ENCODE measurements at places on chromosomes 4 and X.

GRCh38 chr4:15778289-15779241 is at the start of gene CD38:
TSS of gene CD38 (plus strand) at chr4:15778328. CDS start at chr4:15778415, 87 bp downstream.
- DNase-seq: peak; percentile 62

DNA sequence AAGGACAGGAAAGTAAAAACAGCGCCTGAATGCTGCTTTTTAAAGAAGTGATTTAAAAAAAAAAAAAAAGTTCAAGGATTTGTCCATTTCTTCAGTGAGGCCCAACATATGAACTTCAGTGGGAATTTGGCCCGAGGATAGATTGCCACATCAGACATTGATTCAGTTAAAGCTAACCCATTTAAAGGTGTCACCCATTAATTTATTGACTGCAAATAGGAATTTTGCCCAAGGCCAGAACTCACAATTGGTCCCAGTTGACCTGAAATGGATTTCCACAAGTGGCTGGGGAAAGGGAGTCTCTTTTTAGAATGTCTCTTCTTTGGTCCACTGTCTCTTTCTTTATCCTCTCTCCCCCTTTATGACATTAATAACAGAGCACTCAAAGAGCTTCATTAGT is 86.5 kb upstream of the RPL34 start:
- DNase-seq: no peak

GRCh38 chr4:134544303-134544770 is 342.7 kb upstream of the PABPC4L start:
- no peak for DNase-seq

GRCh38 chrX:100584611-100585010 is at the start of gene TNMD:
TSS of gene TNMD (plus strand) at chrX:100584936. CDS start at chrX:100585019, 83 bp downstream.
- no peak for DNase-seq

DNA sequence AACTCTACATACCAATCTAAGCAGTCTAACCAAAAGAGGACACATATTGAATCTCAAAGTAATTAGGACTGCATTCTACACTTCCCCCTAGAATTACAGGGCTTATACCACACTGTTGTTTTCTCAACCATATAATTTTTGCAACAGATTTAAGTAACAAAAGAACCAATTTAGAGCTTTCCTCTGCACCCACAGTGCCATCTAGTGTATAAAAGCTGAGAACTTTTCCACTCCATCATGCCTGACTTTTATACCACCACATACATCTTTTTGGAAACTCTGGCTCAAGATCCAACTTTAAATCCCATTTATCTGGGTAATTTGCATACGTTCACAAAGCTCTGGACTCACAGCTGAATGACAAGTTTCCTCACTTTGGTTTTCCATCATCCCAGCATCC is 99.5 kb downstream of the EFHC2 start:
- DNase-seq: no peak

GRCh38 chrX:10636337-10636736 is 16.0 kb upstream of the MID1 start:
- no peak for DNase-seq

GRCh38 chrX:65537229-65537628 is 2.6 kb upstream of the LAS1L start:
- DNase-seq: no peak

- DNase-seq: no peak
These were observed 775 bp downstream of the GRPEL1 start for GRCh38 chr4:7067126-7067451.

DNA sequence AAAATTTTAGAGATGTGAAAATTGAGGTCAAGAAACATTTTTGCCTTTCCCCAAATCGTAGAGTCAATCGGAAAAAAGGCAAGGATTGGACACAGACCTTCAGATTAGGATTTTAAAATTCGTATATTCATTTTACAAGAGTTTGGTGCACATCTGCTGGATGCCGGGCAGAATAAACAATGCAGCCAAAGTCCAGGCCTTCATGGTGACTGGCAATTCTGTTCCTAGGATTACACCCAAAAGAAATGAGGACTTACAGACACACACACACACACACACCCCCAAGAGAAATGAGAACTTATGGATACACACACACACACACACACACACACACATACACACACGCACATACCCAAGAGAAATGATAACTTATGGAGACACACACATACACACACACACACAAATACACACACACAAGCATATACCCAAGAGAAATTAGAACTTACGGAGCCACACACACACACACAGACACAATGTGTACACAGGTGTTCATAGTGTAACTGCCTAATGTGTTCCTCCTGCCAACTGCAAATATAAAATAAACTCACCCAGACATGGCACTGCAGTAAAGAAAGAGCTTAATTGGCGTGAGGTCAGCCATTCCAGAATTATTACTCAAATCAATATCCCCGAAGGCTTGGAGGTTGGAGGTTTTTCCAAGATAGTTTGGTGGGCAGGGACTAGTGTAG is 165.7 kb upstream of the STS start:
- no peak for DNase-seq

GRCh38 chr4:139919521-139919920 is 234.5 kb downstream of the MAML3 start:
- DNase-seq: no peak

- no peak for DNase-seq
These were observed 21.9 kb upstream of the ADH4 start for GRCh38 chr4:99165978-99166377.

GRCh38 chr4:140662082-140662869 is 93.5 kb upstream of the UCP1 start:
- no peak for DNase-seq

DNA sequence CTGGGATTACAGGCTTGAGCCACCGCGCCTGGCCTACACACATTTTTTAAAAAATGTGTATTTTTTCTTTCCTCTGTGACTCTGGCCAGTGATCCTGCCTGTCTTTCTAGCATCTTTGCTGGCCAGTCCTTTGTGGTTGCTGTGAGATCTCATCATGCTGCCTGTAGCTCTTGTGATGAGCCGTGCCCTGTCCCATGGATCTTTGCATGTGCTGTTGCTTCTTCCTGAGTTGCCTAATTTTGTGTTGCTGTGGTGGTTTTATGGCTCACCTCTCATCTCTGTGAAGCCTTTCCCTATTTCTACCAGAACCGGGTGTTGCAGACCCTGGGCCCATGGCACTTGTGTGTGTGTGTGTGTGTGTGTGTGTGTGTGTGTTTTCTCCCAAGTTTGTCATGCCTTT is 8.3 kb downstream of the NSD2 start:
- DNase-seq: no peak

- DNase-seq: no peak
These were observed 4.1 kb upstream of the CSF2RA start for GRCh38 chrX:1264556-1264955.

- DNase-seq: no peak
These were observed 257.6 kb upstream of the DDX53 start for GRCh38 chrX:22742174-22742573.

DNA sequence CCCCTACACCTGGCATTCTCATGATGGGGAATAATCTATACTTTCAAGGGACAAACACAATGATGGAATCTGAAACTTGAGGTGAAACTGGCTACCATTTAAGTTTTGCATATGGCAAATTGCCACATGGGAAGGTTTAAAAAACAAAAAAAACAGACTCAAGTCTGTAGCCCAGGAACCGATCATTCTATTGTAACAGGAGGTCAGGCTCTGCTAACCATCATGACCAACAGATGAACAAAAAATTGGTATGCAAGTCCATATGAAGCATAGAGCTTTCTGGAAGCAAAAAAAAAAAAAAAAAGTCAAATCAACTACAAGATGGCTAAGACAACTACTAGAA is 594.3 kb upstream of the DIPK2B start:
- DNase-seq: no peak

- no peak for DNase-seq
These were observed 35.3 kb downstream of the CXCL1 start for GRCh38 chr4:73904491-73904890.

DNA sequence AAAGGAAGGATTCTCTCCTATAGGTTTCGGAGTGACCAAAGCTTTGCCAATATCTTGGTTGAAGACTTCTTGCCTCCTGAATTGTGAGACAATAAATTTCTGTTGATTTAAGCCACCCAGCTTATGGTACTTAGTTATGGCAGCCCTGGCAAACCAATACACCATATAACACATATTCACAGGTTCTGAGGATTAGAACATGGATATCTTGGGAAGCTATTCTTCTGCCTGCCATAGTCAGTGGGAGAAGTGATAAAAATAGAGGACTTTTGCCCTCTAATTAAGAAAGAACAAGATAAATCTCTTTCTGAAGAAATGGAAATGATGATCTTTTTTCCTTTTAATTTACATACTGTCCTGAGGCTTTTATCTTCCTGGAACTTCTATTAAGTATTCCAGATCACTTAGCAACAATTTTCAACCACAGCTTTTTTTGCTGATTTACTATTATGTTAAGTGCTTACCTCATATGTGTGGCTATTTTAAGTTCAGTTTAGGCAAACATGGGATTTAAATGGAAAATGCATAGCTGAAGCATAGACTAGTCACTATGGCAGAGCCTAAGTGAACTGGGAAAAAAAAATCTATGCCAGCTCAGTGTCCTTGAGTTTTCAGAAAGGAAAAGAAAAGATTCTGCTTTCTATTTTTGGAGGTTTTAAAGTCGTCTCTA is 381.7 kb downstream of the STPG2 start:
- DNase-seq: no peak

GRCh38 chr4:159516556-159517140 is 413.8 kb downstream of the RAPGEF2 start:
- DNase-seq: no peak

DNA sequence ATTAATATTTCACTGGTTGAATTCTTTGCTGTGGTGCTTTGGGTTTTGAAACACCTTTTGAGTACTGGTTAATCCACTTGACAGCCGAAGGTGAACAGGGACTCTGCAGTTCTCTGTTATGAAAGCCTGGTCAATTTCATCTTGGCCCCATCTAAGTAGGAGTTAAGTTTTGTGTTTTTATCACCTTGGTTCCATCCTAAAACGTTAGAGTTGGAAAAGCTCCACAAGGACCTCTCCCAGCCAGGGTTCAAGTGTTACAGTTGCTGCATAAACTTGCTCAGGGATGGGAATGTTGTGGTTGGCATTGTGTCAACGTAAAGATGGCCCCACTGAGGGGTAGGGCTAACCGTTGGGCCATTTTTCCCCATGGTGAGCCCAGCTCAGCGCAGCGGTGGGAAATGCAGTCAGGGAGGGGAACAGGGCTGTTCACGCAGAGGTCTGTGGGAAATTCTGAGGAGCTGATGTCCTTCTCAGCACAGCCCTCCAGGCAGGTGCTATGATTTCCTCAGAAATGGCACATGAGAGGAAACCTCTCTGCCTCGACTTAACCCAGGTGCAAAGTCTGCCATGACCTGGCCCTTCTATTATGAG is 188.7 kb downstream of the STIM2 start:
- DNase-seq: no peak

DNA sequence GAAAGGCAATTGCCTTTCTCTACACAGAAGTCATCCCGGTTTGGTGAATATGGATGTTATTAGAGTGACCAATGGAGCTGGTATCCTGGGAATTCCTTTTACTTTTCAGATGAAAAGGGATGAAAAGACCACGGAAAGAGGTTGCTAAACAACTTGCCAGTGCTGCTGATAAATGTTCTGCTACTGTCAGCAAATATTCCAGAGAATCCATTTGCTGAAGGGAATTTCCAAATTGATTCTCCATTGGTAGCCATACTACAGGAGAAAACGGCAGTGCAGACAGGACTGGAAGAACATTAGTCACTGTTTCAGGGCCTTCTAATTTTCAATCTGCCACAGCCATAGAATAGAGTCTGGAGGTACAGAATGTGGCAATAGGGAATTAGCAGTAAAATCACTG is 451.5 kb downstream of the PCDH11X start:
- DNase-seq: no peak

DNA sequence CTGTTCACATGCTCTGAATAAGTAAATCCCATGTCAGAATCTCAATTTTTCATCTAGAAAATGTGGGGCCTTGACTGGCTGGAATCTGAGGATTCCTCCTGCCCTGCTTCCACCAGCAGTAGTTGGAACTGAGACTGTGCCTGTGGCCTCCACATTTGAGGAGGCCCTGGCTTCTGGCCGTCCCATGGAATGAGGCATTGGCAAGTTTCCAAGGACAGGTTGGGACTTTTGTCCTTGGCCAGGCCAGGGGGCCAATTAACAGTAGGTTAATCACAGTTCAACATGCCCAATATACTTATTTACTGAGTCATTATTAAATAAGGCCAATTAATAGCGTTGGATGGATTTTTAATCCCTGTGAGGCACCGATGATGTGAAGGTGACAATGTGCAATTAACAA is 50.2 kb upstream of the GABRE start:
- DNase-seq: no peak

- DNase-seq: no peak
These were observed 807.4 kb downstream of the FSTL5 start for GRCh38 chr4:161356351-161356750.

- DNase-seq: no peak
These were observed at the start of gene F11 for GRCh38 chr4:186265683-186266652. TSS of gene F11 (plus strand) at chr4:186266189. CDS start at chr4:186267137, 948 bp downstream.

- peak; percentile 24 for DNase-seq
These were observed 25.1 kb upstream of the JAKMIP1 start for GRCh38 chr4:6225469-6225868.

DNA sequence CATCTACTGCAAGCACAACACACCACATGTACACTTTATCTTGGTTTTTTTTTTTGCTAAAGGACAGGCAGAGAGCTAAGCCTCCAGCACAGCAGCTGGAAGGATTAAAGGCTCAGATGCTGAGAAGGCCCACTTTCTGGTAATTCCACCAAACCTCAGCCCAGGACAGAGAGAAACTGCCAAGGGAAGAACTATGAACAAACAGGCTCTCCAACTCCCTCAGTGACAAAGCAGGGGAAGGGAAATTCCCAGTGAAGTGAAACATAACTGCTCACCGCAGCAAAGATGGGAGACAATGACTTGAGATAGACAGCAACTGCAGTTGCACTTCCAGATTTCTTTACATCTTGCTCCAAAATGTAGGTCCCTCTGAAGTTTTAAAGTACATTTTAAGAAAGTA is 4.8 kb downstream of the PROM1 start:
- DNase-seq: no peak

DNA sequence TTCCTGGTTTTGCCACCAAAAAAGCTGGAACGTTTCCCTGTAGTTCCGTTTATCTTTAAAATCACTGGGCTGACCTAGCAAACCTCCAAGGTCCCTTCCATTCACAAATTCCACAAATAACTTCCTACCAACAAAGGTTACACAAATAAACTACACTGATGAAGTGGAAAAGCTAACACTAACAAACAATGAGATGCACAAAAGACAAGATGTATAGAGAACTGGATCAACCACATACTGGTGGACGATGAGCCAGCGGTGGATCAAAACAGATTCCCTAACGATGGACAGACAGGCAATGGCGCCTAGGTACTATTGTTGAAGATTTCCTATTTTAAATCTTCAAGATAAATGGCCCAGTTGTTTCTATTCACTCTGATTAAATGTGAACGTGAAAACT is 15.5 kb downstream of the AFAP1 start:
- DNase-seq: no peak

GRCh38 chr4:75069493-75070074 is 136.7 kb downstream of the PARM1 start:
- no peak for DNase-seq
